ENCODE measurements at places on chromosomes 11 and 22.

- DNase-seq = no peak
Observed at GRCh38 chr22:24580276-24580675, 12.6 kb downstream of the LRRC75B start.

- DNase-seq = no peak
Observed at GRCh38 chr22:46349238-46349637, 13.7 kb downstream of the TRMU start.

DNA sequence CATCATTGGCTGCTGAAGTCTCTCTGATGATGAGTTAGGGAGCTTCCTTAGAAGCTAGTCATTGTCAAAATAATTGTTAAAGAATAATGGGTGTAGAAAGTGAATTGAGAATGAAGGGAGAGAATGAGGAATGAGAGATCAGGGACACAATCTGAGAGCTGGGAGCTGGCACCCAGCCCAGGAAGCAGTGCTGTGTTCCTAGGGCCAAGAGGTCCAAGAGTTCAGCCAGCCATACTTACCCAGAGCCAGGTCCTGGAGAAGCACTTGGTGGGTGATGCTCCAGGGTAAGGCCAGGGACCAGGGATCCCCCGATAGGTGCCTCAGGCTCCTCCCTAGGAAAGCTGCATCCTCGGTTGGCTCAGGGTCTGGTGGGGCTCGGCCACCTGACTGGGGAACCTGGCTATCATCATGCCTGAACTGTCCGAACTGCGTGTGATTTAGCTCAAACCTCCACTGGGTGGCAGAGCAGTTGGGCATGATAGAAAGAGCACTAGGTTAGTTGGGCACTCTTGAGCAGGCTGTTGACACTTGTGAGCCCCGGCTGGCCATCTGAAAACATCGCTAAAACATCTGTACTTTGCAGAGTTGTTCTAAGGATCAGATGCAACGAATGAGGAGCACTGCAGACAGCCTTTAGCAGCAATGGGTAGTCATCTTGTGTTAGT lies 123.9 kb upstream of the NCAM1 start:
- no peak for DNase-seq

DNA sequence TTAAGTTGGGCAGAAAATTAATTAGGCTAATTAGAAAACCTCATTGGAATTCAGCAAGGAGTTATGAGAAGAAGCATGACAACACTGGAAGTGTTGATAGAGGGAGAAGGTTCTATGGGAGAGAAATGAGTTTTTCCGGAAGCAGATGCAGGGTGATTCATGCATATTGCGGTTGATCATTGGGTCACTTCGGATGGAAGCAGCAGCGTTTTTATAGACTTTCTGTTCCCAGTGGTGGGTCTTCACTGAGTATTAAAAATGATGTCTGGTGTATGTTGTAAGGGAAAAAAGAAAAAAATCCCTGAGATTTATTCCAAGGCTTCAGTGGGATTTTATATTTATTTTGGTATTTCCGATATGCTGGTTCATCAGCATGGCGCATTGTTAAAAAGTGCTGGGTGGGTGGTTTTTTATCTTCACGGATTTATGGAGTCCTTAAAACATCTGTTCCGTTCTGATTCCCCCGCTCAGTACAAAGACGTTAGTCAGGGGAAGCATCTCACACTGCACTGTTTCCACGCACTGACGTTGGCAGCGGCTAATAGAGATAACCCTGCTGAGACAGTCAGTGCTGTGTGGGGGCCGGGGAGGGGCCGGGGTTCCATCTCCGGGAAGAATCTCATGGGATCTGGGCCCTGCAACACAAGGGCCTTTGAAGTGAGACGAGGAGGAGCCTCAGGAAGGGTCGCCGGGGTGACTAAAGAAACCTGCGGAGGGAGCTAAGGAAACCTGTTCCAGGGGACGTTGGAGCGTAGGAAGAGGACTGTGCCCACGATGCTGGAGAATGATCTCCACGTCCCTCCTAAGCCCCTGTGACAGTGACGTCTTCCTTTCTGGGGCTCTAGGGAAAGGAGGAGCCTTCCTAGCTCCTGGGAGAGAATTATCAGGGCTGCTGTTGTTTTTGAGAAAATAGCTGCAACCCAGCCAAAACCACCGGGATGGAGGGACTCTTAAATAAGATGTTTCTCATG lies 390.0 kb downstream of the NTM start:
- DNase-seq = no peak

GRCh38 chr11:114746013-114746412 lies 67.7 kb downstream of the NXPE2 start:
- no peak for DNase-seq

DNA sequence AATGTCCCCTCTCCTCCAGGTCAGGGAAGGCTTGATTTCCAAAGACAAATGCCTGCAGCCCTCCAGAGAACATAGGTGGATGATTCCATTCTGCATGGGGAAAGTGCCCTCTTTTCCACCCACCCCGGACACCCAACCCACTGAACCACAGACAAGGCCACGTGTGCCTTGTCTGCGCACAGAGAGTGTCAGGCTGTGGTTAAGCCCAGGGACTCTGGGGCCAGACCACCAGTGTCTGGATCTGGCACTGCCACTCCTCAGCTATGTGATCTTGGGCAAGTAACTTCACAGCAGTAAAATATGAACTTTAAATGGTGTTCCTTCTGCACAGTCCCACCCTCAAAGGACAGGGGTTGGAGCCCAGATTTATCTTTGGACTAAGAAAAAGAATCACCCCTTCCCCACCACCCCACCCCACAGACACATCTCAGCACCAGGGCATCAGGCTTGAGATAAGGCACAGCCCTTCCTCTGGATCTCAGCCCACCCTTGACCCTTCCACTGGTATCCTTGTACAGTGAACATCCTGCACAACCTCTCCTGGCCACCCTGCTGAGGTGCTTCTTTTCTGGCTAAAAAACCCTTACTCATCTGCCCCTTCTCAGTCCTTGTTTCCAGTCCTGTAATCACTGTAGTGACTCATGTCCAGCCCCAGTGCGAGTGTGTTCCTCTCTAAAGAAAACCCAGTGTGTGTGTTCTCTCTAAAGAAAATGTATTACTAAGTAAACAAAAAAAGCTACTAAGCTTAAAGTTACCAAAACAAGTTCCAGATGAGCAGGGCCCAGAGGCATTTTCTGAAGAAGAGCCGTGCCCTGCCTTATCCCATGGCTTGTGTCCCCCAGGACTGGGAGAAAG lies 1.9 kb upstream of the PTGDR2 start:
- DNase-seq = no peak

DNA sequence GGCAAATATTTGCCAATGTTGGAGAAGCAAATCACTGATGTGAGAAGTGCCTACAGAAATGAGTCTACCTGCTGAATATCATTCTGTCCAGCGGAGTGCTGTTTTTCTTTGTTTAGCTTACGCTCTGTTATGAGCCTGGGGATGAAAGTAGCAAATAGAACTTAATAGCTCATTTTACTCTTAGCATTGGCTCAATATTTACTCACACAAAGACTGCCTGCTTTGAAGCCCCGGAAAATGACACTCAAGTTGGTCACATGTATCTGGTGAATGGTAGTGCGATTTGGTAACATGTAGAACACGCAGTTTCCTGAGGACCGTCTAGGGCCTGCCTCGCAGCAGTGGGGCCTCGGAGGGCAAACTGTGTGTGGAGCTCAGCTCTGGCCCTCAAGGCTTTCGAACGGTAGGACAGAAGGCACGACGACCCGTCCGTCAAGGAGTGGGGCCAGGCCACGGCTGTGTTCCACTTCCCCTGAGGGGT lies 38.9 kb downstream of the TBC1D22A start:
- no peak for DNase-seq

Measured in activated gamma-delta T cell treated with Interleukin-2 at 50 U/mL for 16 hours (primary cell).